ENCODE measurements at places on chromosomes 7 and 10.

GRCh38 chr7:114214466-114214865 is 200.1 kb upstream of the FOXP2 start:
- DNase-seq = no peak

DNA sequence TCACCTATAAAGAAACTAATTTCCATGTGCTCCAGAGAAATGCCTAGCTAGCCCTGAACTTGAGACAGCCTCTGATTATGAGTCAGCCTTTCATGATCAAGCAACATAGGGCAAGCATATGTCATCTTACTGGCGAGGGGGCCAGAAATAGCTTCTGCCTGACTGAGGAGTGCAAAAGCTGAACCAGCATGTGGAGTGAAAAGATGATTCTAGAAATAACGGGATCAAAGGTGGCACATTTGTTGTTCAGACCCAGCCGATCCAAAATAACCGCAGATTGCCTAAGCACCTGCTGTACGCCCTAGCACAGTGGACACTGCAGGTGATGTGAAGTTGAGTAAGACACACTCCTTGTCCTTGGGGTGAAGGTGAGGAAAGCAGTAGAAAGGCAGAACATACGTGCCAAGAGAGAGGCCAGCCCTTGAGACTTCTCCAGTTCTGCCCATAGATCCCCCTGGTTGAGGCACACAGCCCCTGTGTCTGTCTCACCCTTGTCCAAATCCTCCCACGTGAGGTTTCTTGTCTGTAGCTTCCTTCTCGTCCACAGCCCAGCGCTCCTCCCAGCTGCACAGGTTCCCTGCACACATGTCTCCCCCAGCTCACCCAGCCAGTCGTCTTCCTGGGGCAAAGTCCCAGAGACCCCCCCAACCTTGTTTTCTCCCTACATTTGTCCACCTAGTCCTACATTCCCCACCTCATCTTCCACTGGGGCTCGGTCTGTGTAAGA is 2.8 kb upstream of the BCL7B start:
- no peak for DNase-seq

- no peak for DNase-seq
Observed at GRCh38 chr7:66504131-66504530, 124.5 kb upstream of the KCTD7 start.

- DNase-seq = no peak
Observed at GRCh38 chr7:13097499-13097898, 410.1 kb downstream of the ARL4A start.

GRCh38 chr7:23268167-23268566 is 21.6 kb downstream of the GPNMB start:
- DNase-seq = no peak

DNA sequence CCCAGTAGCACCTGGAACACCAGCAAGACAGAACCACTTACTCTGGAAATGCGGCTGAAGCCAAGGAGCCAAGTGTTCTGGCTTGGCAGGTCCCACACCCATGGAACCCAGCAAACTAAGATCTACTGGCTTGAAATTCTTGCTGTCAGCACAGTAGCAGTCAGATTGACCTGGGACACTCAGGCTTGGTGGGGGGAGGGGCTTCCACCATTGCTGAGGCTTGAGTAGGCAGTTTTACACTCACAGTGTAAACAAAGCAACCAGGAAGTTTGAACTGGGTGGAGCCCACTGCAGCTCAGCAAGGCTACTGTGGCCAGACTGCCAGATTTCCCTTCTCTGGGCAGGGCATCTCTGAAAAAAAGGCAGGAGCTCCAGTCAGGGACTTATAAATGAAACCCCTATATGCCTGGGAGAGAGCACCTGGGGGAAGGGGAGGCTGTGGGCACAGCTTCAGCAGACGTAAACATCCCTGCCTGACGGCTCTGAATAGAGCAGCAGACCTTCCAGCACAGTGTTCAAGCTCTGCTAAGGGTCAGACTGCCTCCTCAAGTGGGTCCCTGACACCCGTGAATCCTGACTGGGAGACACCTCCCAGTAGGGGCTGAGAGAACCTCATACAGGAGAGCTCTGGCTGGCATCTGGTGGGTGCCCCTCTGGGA is 121.2 kb downstream of the MTERF1 start:
- no peak for DNase-seq

GRCh38 chr7:94289071-94289470 is 105.6 kb upstream of the COL1A2 start:
- DNase-seq = no peak

- no peak for DNase-seq
Observed at GRCh38 chr7:106462365-106462859, 177.6 kb upstream of the NAMPT start.

DNA sequence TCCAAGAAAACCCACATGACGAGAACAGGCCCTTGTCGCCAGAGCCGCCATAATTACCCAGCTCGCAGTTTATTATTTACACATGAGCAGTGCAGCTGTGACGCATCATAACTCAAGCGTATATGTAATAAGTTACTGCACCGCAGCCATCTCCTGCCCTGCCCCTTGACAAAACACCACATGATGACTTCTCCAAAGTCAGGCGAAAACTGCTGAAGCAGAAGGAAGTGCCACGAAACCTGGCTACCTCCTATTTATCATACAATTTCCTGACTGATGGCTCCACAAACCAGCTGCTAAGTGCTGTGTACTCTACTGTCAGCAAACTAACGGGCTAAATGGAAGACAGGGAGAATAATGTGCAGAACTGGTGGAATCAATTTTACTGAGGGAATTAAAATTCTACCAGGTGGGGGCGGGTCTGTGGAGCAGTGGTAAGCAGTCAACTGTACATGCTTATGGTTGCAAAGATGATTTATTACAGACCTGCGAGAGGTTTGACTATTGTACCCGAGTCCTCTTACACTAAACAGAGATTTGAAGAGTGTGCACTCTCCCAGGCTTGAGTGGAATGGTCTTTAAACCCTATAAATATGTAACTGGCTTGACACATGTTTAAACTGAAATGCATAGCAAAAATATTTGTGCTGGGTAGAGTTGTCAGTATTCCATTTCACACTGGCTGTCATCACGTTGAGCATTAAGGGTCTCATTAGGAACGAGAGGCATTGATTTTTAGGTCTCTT is 156.0 kb downstream of the GLI3 start:
- no peak for DNase-seq

DNA sequence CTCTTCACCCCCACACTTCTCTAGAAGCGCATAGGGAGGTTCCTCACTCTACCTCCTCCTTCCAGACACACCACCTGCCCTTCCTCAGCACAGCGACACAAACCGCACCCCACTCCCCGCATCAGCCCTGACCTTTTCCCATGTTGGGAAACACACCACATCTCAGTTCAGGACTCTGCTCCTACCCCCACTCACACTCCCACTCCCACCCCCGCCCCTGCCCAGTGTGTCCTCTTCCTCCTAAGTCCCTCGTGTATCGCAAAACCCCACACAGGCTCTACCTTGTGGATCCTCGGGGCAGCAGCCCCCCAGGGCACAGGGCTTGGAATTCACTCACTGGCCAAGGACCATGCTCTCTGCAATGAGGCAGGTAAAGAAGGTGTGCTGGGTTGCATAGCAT is 4.2 kb upstream of the AOC1 start:
- DNase-seq = no peak

DNA sequence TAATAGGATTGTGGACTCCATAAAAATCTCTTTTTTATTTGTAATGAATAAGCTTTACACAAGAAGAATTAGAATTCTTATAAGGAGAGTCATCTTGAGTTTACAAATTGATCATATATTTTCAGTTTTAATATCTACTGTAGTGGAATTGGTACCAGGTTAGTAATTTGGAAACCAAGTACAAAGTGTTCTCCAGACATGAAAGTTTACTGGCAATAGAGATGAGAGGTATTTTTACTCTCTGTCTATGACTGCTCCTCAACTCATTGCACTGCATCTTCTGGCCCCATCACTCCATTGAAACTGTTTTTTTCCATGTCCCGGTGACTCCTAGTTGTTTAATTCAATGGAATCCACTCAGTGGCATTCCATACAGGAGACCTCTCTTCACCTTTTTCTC is 164.5 kb upstream of the SMIM30 start:
- no peak for DNase-seq

DNA sequence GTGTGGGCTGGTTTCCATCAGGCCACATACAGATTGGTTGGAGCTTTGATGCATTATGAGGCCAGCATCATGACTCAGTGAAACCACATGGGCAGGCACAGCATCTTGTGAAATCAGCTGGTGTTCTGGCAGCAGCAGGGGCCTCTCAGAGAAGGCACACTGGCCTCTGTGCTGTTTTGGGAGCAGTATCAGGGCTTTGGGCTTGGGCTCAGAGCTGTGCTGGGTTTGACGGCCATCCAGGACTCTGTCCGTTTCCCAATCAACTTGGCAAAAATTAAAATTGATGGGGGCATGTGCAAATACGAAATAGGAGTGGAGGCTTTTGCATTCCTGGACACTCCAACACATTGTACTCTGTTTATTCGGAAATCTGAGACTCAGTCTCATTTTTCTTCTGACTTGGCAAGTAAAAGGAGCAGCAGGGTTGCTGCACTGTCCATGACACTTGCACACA is 190.9 kb downstream of the BMPER start:
- no peak for DNase-seq

- DNase-seq = no peak
Observed at GRCh38 chr7:31553661-31554081, 39.8 kb downstream of the ITPRID1 start.

DNA sequence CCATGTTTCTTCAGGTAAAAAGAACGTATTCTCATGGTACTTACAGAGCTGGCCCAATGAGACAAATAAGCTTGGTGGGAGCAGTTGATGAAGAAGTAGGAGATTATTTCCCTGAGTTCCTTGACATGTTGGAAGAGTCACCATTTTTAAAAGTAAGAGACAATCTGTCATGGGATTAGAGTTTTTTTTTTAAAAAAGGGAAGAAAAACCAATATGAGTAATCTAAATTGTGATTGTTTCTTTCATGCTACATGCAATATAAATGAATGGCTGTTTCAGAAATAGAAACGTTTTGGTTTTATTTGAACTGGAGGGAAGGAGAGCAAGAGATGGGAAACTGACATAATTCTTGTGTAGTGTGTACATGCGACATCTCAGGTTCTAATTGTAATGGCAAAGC is 32.8 kb downstream of the TMEM60 start:
- no peak for DNase-seq

DNA sequence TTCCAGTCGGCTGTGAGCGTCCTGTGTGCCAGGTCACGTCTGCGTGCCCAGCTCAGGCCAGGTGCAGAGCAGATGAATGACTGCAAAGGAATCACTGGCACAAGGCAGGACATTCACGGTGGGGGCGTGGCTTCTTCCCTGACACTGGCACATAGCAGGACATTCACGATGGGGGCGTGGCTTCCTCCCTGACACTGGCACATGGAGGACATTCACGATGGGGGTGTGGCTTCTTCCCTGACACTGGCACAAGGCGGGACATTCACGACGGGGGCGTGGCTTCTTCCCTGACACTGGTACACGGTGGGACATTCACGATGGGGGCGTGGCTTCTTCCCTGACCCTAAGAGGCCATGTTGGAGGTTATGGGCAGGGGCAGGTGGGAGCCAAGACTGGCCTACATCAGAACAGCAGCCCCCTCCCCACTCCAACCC is 64.3 kb downstream of the MYL10 start:
- no peak for DNase-seq

- DNase-seq = no peak
Observed at GRCh38 chr7:132160611-132161532, 415.4 kb downstream of the PLXNA4 start.

- no peak for DNase-seq
Observed at GRCh38 chr7:114652041-114652440, 237.4 kb downstream of the FOXP2 start.

- no peak for DNase-seq
Observed at GRCh38 chr7:74573512-74573911, 84.0 kb upstream of the GTF2I start.

DNA sequence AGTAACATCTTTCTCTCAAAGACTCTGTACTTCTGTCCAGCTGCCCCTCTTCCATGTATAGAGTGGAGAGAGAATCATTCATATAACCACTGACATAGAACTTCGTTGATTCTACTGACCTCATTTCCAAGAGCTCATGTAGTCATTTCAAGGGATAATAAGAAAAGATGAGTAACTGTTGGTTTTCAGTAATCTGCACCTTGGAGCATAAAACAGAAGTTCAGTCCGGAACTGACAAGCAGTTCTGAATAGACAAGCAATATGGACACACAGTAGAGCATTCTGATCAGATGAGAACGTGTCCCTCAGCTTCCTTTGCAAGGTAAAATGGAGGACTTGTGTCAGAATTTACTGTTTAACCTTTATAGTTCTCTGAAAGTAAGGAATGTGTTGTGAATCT is 847.1 kb downstream of the REEP3 start:
- DNase-seq = no peak

DNA sequence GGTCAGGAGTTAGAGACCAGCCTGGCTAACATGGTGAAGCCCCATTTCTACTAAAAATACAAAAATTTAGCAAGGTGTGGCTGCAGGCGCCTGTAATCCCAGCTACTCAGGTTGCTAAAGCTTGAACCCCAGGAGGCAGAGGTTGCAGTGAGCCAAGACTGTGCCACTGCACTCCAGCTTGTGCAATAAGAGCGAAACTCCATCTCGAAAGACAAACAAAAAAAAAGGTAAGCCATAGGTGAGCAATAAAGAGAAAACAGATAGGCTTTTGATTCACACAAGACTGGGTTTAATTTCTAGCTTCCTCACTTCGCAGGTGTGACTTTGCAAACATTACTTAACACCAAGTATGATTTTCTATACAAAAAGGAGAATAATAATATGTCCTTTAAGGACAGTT is 72.3 kb upstream of the ACBD5 start:
- no peak for DNase-seq

DNA sequence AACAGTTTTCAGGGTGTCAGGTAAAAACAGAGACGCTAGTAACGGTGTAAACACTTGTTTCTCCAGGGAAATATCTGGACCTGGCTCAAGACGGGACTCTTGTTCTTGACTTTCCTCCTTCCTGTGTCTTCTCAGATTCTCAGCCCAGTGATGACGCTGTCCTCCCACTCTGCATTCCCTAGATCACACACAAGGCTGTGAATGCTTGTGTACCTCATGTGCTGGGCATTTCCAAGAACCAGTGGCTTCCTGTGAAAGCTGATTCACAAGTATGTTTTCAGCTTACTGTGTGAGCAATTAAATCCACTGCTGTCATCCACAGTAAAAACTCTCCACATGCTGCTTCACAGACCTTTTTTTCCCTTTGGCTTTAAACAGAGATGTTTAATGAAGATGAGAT is 193.8 kb upstream of the DPP6 start:
- DNase-seq = no peak

GRCh38 chr7:19928247-19928646 is 154.8 kb upstream of the TMEM196 start:
- DNase-seq = no peak

DNA sequence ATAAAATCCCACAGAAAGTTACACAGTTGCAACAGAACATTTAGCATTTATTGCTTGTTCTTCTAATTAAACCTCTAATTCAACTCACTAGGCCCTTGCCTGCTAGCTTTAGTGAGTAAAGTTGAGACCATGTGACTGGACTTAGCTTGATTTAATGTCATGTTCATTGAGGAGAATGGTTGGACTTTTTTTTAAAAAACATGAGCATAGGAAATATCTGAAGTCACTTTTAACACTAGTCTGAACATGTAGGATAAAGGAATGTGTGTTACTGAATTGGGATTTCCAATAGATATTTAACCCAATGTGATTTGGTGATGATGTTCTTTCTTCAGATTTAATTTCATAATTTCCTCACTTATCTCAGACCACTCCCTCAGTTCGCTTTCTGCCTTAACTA is 24.6 kb upstream of the GLCCI1 start:
- no peak for DNase-seq

All from activated naive CD4-positive, alpha-beta T cell treated with anti-CD3 and anti-CD28 coated beads, Interleukin-2, amount 50 U/mL, for 16 hours (primary cell).